ENCODE measurements at places on chromosomes 16 and 17.

GRCh38 chr17:36939802-36940312 is 2.6 kb downstream of the LHX1 start:
- DNase-seq = no peak

DNA sequence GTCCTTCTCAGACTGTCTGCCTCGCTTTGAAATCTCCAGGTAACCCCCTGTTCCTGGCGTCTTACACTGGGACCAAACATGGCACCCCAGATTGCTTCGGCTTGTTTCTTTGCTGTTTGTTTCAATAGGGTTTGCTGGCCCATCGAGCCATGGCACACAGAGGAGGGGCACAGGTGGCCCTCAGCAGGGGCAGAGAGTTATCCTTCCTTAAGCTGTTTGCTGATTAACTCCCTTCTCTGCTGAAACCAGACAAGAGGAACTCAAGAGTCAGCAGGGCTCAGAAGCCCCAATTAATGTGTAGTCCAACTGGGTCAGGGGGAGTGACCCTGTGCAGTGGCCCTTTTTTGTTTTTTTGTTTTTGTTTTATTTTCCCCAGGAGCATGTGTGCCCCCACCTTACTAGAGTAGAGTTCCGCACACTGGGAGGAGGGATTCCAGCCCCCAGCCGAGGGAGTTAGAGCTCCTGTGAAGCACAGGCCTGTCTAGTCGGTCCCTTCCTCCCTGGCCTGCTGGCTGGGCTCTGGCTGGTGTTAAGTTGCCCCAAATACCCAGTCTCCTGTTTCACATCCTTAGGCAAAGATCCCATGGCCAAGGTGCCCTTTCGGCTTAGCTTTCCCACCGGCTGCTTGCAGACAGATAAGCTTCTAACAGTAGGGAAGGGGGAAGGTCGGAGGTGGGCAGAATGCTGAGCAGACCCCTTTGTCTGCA is 39.3 kb downstream of the YPEL2 start:
- DNase-seq = no peak

DNA sequence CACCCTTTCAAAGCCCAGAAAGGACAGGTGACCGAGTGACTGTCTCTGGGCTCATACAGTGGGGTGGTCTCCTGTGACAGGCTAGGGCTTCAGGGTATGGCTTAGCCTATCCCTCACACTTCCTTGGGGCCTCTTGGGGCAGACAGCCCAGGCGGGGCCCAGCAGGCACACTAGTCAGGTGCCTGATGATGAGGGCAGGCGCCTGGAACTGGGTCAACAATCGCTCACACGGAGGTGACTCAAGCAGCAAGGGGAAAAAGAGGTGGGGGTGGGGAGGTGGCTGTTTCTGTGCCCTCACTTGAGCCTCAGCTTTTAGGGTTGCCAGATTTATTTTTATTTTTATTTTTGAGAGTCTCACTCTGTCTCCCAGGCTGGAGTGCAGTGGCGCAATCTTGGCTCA is 6.4 kb upstream of the GRN start:
- no peak for DNase-seq

- no peak for DNase-seq
These were observed 30.4 kb downstream of the COX4I1 start for GRCh38 chr16:85829751-85830445.

GRCh38 chr17:14580499-14580898 is 279.6 kb downstream of the HS3ST3B1 start:
- DNase-seq = no peak

GRCh38 chr16:56777001-56777400 is 47.1 kb downstream of the NUP93 start:
- DNase-seq = no peak

DNA sequence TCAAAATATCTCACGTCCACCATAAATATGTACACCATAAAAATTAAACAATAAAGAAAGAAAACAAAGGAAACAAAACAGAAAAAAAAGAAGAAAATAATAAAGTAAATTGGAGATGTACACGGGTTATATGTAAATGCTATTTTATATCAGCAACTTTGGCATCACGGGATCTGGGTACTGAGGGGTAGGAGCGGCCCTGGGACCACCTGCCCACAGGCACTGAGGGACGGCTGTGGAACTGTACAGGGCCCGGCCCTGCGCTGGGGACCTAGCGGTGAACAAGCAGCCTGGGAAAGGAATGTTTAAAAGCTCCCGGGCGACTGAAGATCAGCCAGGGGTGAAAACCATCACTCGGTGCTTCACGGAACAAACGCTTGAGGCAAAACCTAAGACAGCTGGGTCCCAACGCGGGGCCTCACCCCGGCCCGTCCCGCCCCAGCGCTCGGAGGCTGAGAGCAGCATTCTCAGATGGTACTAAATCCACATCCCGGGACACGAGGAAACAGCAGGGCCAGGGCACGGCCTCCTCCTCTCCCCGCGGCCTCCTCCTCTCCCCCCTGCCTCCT is 31.2 kb downstream of the NXN start:
- DNase-seq = no peak

DNA sequence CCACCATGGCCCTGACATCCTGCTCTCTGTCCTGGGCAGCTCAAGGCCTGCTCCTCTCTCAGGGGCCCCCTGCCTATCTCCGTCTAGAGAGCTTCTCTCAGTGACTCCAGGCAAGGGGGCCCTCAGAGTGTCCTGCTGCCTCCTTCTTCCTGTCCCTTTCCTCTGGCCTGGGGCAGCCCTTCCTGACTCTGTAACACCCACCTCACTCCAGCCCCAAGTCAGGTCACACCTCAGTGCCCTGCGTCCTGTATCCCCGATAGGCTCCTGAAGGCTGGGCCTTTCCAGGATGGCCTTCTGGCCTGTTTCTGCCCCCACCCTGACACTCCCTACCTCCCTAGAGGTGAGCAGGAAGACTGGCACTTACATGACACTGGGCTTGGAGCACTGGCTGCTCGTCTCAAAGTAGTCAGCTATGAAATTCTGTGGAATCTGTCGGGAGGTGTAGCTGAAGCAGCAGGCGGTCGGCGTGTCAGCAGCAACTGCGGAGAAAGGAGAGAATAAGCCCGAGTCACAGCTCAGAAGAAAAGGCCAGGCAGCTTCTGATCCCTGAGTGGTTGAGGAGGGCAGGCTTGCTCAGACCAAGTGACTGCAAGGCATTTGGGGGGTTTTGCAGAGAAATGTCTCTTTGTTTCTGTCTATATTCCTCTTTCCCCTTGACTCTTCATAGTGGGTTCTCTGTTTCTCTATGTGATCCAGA is 976 bp downstream of the CCL3L1 start:
- no peak for DNase-seq

- peak; percentile 97 for DNase-seq
These were observed at the start of the genes C17orf67 and DGKE for GRCh38 chr17:56833809-56834379. TSS of gene C17orf67 (minus strand) at chr17:56833920. CDS start at chr17:56815810, 18,110 bp downstream. TSS of gene DGKE (plus strand) at chr17:56834151. CDS start at chr17:56834796, 645 bp downstream.

- no peak for DNase-seq
These were observed 9.0 kb upstream of the EPX start for GRCh38 chr17:58183514-58183913.

DNA sequence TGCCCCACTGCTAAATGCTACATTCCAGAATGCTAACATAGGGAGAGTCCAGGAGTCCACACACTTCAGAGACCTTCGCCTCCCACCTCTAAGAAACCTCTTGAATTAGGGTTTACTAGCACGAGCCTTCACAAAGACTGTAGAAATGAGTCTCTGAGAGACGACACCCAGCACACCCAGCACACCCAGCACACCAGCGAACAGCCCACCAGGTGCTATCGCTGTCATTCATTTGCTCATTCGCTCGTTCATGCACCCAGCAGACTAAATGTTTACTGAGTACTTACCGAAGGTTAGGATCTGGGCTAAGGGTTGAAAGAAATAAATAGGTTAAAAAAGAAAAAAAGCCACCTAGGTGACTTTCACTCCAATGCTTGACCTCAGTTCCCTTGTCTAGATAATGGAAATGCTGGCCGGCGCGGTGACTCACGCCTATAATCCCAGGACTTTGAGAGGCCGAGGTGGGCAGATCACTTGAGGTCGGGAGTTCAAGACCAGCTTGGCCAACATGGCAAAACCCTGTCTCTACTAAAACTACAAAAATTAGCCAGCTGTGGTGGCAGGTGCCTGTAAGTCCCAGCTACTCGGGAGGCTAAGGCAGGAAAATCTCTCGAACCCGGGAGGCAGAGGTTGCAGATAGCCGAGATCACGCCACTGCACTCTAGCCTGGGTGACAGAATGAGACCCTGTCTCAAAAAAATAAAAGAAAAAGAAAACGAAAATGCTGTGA is 100.8 kb downstream of the ADCY9 start:
- no peak for DNase-seq

DNA sequence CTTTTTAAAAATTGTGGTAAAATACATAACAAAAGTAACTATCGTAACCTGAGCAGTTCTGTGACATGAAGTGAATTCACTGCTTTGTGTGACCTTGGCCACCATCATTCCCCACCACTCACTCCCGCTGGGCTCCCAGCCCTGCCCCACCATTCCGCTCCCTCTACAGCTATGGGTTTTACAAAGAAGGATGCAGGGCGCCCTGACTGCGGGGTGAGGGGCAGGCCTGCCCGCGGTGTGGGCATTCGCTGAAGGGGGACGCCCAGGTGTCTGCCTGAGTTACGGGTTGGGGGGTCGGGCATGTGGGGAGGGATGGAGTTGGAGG is at the start of gene CEMP1:
Gene CEMP1 (minus strand): TSS at position 38 of the 325 bp plus-strand sequence. CDS start 335 bp downstream, outside the sequence.
- DNase-seq = no peak

GRCh38 chr16:65601781-65602180 is 479.9 kb upstream of the CDH11 start:
- DNase-seq = no peak

- no peak for DNase-seq
These were observed 72.0 kb upstream of the LGALS9 start for GRCh38 chr17:27558842-27559505.

DNA sequence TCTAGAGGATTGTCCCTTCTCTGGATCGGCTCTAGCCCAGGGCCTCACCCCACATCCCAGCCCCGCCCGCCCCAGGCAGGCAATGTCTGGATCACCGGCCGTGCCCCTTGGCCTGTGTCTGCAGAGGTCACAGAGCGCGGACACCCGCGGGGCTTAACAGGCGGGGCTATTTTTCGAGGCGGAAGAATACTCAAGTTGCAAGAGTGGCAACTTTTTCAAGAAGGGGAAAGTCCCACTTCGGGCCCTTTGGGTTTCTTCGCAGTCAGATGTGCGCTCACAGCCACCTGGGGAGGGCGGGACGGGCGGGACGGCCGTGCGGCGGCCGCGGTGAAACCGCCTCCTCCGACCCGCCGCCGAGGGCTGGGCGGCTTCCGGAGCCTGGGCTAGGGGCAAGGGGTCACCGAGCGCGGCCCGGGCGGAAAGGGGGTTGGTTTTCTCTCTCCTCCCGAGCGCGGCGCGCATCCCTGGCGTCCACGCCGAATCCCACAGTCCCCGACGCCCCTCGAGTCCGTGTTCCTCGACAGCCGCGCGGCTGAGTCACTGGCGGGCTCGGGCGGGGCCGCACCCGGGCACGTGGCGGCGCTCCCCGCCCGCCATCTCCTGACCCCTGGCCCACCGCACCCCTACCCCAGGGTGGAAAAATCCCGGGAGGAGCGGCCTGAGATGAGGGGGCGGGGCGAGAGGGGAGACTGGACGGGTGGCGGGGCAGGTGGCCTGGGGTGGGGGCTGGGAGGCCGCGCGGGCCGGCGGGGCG is 1.2 kb upstream of the PFN1 start:
- peak; percentile 81 for DNase-seq

GRCh38 chr17:77505181-77505639 is 364.4 kb downstream of the SEC14L1 start:
- DNase-seq = no peak

- DNase-seq = no peak
These were observed 12.5 kb downstream of the EPN2 start for GRCh38 chr17:19249681-19250080.

- DNase-seq = no peak
These were observed 21.4 kb downstream of the THUMPD1 start for GRCh38 chr16:20720251-20720650.

- DNase-seq = peak; percentile 41
These were observed 8.1 kb downstream of the AMZ2 start for GRCh38 chr17:68255731-68256538.

DNA sequence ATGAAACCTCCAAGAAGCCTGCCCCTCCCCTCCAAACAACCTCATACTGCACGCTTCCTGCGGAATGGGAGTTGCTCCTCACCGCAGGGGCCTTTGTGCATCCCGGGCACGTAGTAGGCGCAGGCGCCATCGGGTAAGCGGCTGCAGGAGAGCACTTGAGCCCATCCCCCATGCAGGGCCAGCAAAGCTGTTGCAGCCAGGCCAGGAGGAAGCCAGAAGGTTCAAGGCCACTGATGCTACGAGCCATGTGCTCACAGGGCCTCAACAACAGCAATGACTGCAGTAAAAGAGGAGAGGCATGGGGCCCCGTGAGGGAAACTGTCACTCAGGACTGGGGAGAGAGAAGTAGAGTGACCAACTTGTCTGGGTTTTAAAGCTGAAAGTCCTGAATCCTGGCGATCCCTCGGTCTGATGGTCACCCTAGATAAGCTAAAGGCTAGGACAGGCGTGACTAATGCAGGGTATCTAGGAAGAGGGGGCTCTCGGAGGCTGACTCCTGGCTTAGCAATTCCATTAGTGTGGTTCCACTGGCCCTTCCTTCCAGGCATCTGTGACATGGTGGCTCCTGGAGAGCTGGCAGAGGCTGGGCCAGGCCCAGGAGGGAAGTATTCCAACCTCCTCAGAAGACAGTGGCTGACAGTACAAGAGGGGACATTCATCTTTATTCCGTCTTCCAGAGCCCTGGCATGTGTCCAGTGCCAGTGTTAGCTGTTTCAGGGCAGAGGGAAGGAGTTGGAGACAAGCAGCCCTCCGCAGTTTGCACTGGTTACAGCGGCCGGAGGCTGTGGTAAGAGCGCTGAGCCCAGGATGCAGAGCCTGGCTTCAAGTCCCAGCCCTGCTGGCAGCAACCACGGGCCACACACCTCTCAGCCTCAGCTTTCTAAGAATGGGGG is 20.8 kb downstream of the GOSR2 start:
- no peak for DNase-seq

- DNase-seq = no peak
These were observed 79.2 kb downstream of the CDH11 start for GRCh38 chr16:65042438-65043365.

DNA sequence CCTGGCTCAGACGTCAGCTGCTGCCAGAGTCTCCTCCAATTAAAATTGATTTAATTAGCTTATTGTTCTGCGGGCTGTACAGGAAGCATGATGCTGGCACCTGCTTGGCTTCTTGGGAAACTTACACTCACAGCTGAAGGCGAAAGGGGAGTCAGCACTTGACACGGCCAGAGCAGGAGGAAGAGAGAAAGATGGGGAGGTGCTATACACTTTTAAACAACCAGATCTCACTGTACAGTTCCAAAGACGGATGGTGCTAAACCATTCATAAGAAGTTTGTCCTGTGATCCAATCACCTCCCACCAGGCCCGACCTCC is 1.4 kb upstream of the PRDM7 start:
- no peak for DNase-seq

DNA sequence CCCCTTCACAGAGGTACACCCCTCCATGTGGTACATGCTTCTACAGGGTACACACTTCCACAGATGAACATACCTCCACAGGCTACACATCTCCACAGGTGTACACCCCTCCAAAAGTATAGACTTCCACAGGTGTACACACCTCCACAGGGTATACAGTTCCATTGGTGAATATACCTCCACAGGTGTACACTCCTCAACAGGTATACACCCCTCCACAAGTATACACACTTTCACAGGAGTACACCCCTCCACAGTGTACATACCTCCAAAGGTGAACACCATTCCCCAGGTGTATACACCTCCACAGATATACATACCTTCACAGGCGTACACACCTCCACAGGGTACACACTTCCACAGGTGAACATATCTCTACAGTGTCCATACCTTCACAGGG is 9.4 kb downstream of the FOXN1 start:
- no peak for DNase-seq
